Uterus (tissue), 4 donors: ENCODE measurements at places on chromosomes 7 and 10. TPM values are rescaled to one million over a fixed set of nuclear protein-coding genes. Genes with fewer than 3 reads are reported as not detected.

GRCh38 chr10:60970526-60970925 lies 26.5 kb upstream of the RHOBTB1 start:
- H3K27me3 ChIP-seq = no peaks in the 10 kb centered on the region
- no peak overlapping the region for H3K27ac ChIP-seq
- no peaks in the 10 kb centered on the region for H3K36me3 ChIP-seq

DNA sequence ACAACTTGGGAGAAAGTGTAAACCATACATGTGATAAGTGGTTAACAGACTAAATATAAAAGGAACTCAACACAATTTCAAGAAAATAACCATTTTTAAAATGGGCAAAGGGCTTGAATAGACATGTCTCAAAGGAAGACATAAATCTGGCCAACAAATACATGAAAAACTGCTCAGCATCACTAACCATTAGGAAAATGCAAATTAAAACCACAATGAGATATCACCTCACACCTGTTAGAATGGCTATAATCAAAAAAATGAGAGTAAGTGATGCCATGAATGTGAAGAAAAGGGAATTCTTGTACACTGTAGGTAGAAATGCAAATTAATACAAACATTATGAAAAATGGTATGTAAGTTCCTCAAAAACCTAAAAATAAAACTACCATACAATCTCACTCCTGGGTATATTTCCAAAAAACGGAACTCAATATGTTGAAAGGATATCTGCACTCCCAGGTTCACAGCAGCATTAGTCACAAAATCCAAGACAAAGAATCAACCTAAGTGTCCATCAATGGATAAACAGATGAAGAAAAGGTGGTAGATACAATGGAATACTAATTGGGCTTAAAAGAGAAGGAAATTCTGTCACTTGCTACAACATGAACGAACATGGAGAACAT lies 5.6 kb downstream of the SNX13 start:
- DNase-seq = no peak
- no peak overlapping the region for H3K4me3 ChIP-seq
- no peak overlapping the region for H3K27ac ChIP-seq
- no peaks in the 10 kb centered on the region for H3K27me3 ChIP-seq
- peaks cover 4% of the 10 kb centered on the region for H3K4me1 ChIP-seq
- H3K36me3 ChIP-seq = no peaks in the 10 kb centered on the region

DNA sequence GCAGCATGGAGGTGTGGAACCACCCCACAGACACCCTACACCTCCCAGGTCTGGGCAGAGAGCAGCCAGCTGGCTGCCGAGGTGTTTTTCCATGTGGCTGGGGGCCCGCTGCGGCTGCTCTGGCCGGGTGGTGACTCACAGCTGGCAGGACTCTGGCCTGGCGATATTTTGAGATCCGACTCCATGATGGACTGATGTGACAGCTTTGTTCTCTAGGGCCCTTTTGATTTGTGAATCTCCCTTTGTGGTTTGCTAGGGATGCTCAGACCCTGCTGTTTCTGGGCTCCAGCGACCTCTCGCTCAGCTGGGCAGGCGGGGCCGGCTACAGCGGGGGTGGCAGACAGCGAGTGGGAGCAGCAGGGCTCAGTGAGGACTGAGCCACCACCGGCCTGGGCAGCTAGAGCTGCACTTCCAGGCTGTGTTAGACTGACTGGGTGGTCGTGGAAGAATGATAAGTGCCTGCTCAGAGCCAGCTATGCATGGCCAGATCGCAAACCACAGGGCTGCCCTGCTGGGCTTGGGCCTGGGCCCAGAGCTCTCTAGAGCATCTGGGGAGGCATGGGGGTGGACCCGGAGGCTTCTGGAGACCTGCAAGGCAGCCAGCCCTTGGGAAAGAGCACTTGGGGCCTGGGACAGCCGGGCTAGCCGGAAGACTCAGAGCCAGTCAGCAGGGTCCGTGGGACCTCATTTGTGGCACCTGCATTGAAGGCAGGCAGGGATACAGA lies 46.2 kb upstream of the GDF10 start:
- no peaks in the 10 kb centered on the region for H3K36me3 ChIP-seq
- H3K4me3 ChIP-seq = no peak overlapping the region
- H3K27ac ChIP-seq = no peak overlapping the region
- H3K27me3 ChIP-seq = no peaks in the 10 kb centered on the region
- H3K4me1 ChIP-seq = no peaks in the 10 kb centered on the region

DNA sequence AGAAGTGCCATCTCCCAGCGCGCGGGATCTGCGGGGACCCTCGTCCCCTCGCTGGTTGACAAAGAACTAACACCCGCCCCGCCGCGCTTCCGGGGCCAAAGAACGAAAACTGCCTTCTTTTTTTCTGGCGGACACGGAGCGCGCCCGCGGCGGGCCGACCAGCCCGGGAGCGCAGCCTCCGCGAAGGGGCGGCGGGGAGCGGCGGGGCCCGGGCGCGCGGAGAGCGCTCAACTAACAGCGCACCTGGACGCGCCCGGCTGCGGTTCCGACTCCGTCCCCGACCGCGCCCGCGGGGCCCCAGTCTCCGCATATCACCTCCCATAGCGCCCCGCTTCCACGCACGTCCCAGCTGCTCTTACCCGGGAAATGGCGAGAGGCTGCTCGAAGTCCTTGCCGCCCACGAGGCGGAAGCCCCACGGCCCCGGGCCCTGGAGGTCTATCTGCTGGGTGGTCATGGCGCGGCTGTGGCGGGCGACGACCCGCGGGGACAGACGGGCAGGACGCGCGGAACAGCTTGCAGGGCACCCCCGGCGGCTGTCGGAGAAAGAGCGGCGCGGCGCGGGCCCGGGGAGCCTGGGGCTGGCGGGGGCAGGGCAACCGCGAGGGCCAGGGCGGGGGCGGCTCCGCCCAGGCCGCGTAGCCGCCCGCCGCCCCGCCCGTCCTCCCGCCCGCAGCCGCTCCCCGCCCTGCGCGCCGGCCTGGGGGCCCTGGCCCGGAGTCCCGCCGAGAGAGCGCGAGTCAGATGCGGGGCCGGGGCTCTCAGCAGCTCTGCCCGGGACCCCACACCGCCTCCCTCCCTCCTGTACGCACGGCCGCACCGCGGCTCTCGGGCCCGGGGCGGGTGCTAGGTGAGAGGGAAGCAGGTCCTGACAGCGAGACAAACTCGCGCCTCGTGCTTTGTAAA lies at the start of gene PDLIM1:
Gene PDLIM1, minus strand, starts transcription at position 543 of the 904 bp plus-strand sequence. Its CDS starts 88 bp downstream, at position 455.
- no peaks in the 10 kb centered on the region for H3K36me3 ChIP-seq
- H3K4me1 ChIP-seq = no peaks in the 10 kb centered on the region
- peak; percentile 75 for DNase-seq
- H3K4me3 ChIP-seq = peak within 1 kb of the TSS; percentile 79

DNA sequence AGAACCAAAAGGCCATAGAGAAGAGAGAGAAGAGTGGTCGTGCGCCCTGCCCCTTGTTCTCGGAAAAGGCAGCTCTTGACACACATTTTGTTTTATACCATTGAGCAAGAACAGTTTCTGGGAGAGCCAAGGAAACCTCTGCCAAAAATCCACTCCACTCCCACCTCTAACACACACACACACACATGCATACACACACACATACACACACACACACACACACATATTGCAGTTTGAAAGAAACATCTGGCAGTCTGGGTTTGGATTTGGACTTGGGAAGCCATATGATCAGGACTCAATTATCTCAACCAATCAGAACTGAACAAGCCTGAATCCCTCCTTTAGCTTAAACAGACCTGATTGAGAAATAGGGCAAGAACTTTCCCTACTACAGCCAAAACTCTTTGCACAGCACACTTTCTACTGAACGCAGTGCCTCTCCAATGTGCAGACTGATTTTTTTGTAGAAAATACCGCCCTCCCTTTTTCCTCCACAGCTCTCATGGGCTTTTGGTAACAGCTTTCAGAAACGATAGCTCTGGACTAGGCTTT lies 484.0 kb upstream of the ZWINT start:
- H3K36me3 ChIP-seq = no peaks in the 10 kb centered on the region
- H3K27me3 ChIP-seq = no peaks in the 10 kb centered on the region
- no peak for DNase-seq
- no peak overlapping the region for H3K4me3 ChIP-seq
- H3K27ac ChIP-seq = no peak overlapping the region

DNA sequence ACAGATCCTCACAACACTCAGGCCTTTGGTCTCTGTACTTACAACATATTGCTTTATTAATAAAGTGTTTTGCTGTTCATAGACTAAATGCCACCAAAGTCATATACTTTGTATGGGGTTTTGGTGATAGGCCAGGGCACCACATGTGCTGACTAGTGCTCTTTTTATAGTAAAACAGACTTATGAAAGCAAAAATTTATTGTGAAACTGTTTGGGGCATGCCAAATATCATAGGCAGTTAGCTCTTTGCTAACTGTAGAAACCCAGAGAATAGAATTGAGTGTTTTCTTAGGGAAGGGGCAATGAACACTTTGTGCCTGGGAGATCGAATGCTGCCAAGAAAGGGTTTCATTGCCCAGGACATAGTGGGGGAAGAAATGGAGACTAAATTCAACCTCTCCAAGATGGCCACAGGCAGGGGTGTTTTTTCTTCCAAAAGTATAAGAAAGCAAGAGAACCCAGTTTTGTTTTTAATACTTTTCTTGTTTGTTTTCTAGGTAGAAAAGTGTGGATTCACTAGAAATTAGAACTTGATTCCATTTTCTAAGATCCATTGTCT lies 142.7 kb downstream of the TRIL start:
- H3K27ac ChIP-seq = no peak overlapping the region
- H3K4me3 ChIP-seq = no peak overlapping the region
- no peak for DNase-seq
- no peaks in the 10 kb centered on the region for H3K4me1 ChIP-seq
- no peaks in the 10 kb centered on the region for H3K36me3 ChIP-seq

GRCh38 chr7:94374721-94375566 lies 19.8 kb upstream of the COL1A2 start:
- no peaks in the 10 kb centered on the region for H3K36me3 ChIP-seq
- DNase-seq = peak; percentile 62
- peak overlapping the region; percentile 14 for H3K4me3 ChIP-seq
- H3K27me3 ChIP-seq = no peaks in the 10 kb centered on the region
- peaks cover 5% of the 10 kb centered on the region for H3K4me1 ChIP-seq

DNA sequence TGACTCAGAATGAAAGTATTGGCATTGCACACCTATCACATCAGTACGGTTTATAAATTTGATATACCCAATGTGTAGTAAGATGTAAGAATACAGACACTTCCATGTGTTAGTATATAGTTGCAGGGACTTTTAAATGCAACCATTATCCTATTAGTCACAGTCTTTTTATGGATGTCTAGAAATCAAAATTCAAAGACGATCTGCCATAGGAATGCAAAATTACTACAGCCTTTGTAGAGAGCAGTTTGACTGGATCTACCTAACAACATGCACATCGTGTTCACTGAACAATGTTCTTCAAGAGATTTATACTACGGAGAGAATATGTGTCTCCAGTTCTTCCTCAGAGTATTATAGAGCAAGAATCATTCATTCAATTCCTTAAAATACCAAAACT lies 317.3 kb upstream of the HGF start:
- no peaks in the 10 kb centered on the region for H3K27me3 ChIP-seq
- no peak for DNase-seq
- H3K36me3 ChIP-seq = no peaks in the 10 kb centered on the region

GRCh38 chr10:11243425-11244222 lies 226.0 kb downstream of the CELF2 start:
- no peak overlapping the region for H3K4me3 ChIP-seq
- no peaks in the 10 kb centered on the region for H3K36me3 ChIP-seq
- no peaks in the 10 kb centered on the region for H3K4me1 ChIP-seq
- H3K27me3 ChIP-seq = no peaks in the 10 kb centered on the region

GRCh38 chr7:44276571-44277221 lies 48.7 kb downstream of the CAMK2B start:
- no peaks in the 10 kb centered on the region for H3K27me3 ChIP-seq
- no peak overlapping the region for H3K4me3 ChIP-seq
- no peak overlapping the region for H3K27ac ChIP-seq
- no peaks in the 10 kb centered on the region for H3K4me1 ChIP-seq
- H3K36me3 ChIP-seq = no peaks in the 10 kb centered on the region

Gene CYP2E1
- 6.9 TPM for total RNA-seq

Gene CHN2
- 15.4 TPM for total RNA-seq

Gene RASSF4
- 8.4 TPM for total RNA-seq

Gene CUBN
- 3.5 TPM for total RNA-seq

Gene GPR26
- total RNA-seq = not detected

Gene WIPF3
- 0.77 TPM for total RNA-seq

Gene ADK
- total RNA-seq = 12.6 TPM

Gene LRRN3
- total RNA-seq = not detected

Gene SEC61A2
- total RNA-seq = 20.7 TPM

Gene DOCK1
- total RNA-seq = 49.7 TPM
